ENCODE measurements at places on chromosomes 12 and 14.

GRCh38 chr14:55051165-55051422 lies 353 bp upstream of the MAPK1IP1L start:
- peak overlapping the region; percentile 98 for H3K4me3 ChIP-seq
- H3K27me3 ChIP-seq, result no peaks in the 10 kb centered on the region
- H3K4me1 ChIP-seq, result peaks cover 30% of the 10 kb centered on the region

DNA sequence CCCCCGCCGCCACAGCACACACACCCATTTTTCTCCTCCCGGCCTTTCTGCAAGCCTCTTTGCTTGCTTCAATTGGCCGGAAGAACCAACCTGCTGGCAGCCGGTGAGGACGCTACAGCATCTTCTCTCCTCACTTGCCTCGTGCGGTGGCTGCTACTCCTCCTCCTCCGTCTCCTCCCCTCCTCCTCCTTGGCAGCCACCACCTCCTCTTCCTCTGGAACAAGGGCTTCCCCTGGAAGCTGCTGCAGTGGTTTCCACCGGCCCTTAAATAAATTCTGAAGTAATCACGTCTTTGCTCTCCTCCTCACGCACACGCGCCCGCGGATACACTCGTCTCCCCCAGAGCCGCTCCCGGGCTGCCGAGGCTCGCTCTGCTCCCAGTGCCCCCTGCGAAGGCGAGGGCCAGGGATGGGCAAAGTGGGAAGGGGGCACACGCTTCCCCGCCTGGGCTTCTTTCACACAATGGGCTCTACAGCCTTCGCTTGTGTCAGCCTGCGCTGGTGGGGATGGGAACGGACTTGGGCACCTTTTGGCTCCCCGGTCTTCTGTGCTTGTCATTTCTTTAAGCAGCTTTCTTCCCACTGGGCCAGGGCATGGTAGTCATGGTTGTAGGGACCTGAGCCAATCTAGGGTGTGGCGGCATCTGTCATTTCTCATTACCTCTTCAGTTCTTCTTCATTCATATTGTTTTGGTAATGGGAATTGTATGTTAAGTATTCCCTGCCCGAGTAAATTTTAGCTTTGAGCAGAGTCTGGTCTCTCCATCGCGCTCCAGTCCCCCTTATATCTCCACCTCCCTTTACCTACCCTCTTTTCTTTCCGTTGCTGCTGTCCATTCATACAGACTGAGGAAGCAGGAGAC lies at the start of gene PPFIA2:
Gene PPFIA2, minus strand, starts transcription at position 161 of the 862 bp plus-strand sequence.
- DNase-seq, result no peak
- no peaks in the 10 kb centered on the region for H3K4me1 ChIP-seq
- peak within 1 kb of the TSS; percentile 91 for H3K4me3 ChIP-seq
- no peaks in the 10 kb centered on the region for H3K36me3 ChIP-seq
- peaks cover 51% of the 10 kb centered on the region for H3K27me3 ChIP-seq

DNA sequence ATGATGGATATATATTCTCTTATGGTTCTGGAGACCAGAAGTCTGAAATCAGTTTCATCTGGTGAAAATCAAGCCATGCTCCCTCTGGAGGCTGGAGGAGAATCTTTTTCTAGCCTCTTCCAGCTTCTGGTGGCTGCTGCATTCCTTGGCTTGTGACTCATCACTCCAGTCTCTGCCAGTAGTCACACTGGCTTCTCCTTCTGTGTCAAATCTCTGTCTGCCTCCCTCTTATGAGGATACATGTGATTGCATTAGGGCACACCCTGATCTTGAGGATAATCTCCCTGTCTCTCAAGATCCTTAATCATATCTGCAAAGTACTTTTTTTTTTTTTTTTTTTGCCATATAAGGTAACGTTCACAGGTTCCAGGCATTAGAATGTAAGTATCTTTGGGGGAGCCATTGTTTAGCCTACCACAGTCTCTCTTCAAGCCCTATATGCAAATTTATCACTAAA lies 17.7 kb downstream of the DNAL1 start:
- H3K27me3 ChIP-seq, result no peaks in the 10 kb centered on the region
- peaks cover 16% of the 10 kb centered on the region for H3K36me3 ChIP-seq
- H3K27ac ChIP-seq, result peak overlapping the region; percentile 35
- peaks cover 6% of the 10 kb centered on the region for H3K4me1 ChIP-seq
- no peak for DNase-seq

GRCh38 chr12:115190010-115190770 lies 506.2 kb upstream of the TBX3 start:
- no peak for DNase-seq
- H3K27ac ChIP-seq, result no peak overlapping the region
- H3K36me3 ChIP-seq, result no peaks in the 10 kb centered on the region
- no peaks in the 10 kb centered on the region for H3K27me3 ChIP-seq
- H3K4me3 ChIP-seq, result no peak overlapping the region

DNA sequence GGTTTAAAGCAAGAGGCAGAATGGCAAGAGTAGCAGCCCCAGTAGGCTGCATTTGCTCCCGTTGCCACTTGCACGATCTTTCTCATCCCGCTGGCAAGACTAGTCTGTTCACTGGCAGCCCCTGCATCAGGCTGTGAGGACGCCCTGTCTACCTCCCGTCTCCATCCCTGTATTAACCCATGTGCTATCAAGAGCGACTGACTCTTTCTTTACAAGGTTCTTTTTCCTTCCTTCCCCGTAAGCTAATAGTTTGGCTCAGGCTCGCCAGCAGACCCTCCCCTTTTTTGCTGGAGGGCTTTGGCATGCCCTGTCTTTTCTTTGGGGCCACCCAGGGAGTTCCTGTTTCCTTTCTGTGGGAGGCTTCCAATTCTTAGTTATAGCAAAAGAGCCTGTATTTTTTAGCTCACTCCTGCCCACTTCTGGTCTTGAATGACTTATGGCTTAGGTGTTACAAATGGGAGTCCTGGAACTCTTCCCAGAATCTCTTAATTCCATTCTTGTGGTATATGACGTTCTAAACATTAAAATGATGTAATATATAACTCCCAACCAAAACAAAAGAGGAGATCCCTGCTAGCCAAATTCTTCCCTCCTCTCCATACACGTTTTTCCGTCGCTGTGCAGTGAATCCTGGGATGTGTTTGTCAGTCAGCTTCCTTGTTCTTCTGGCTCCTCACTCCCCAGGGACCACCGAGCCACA lies 149.0 kb downstream of the PRKCH start:
- peak overlapping the region; percentile 63 for H3K27ac ChIP-seq
- no peaks in the 10 kb centered on the region for H3K27me3 ChIP-seq
- peaks cover 43% of the 10 kb centered on the region for H3K4me1 ChIP-seq
- peak overlapping the region; percentile 71 for H3K4me3 ChIP-seq
- peaks cover 2% of the 10 kb centered on the region for H3K36me3 ChIP-seq

GRCh38 chr12:20627001-20627588 lies 68.0 kb upstream of the SLCO1C1 start:
- H3K27me3 ChIP-seq, result no peaks in the 10 kb centered on the region
- no peaks in the 10 kb centered on the region for H3K4me1 ChIP-seq
- H3K4me3 ChIP-seq, result no peak overlapping the region
- no peak for DNase-seq
- peak overlapping the region; percentile 10 for H3K27ac ChIP-seq

DNA sequence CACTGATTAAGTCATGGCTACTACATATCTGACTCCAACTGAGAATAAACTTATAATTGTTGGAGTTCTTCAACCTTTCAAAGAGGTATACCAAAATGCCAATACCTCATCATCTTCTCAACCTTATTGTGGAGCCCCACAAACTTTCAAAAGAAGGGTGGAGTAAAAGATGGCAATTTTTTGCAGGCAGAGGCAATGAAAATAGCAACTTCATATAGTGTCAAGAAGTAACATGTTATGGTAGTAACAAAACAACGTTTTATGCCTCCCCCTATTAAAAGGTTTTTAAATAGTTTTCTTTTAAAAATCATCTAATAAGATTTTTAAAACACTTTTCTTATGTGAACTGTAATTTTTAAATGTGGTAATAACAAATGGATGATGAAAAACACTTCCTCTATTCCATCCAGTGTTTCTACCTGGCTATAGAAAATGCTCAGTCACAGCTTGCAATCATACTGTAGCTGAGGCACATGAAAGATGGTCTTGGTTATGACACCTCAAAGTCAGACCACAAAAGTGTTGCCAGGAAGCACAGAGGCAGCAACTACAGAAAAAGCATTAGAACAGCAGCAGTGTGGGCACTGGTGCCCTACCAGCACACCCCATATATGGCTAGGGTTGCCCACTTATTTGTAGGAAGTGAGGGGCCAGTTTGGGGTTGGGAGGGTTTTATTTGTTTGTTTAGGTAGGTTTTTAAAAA lies 7.0 kb downstream of the PPP1R12A start:
- H3K27me3 ChIP-seq, result no peaks in the 10 kb centered on the region
- peaks cover 19% of the 10 kb centered on the region for H3K4me1 ChIP-seq
- no peak for DNase-seq
- H3K4me3 ChIP-seq, result no peak overlapping the region
- H3K36me3 ChIP-seq, result peaks cover 5% of the 10 kb centered on the region

DNA sequence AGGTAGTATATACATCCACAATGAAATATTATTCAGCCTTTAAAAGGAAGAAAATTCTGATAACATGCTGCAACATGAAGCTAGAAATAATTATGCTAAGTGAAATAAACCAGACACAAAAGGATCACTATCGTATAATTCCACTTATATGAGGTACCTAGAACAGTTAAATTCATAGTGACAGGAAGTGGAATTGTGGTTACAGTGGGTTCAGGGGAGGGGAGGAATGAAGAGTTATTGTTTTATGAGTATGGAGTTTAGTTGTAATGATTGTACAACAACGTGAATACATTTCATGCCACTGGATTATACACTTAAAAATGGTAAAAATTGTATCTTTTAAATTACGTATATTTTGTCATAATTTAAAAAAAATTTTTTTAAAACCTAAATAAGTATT lies 21.0 kb downstream of the EEA1 start:
- no peak overlapping the region for H3K4me3 ChIP-seq
- no peak for DNase-seq
- H3K27me3 ChIP-seq, result no peaks in the 10 kb centered on the region
- peaks cover 4% of the 10 kb centered on the region for H3K4me1 ChIP-seq

DNA sequence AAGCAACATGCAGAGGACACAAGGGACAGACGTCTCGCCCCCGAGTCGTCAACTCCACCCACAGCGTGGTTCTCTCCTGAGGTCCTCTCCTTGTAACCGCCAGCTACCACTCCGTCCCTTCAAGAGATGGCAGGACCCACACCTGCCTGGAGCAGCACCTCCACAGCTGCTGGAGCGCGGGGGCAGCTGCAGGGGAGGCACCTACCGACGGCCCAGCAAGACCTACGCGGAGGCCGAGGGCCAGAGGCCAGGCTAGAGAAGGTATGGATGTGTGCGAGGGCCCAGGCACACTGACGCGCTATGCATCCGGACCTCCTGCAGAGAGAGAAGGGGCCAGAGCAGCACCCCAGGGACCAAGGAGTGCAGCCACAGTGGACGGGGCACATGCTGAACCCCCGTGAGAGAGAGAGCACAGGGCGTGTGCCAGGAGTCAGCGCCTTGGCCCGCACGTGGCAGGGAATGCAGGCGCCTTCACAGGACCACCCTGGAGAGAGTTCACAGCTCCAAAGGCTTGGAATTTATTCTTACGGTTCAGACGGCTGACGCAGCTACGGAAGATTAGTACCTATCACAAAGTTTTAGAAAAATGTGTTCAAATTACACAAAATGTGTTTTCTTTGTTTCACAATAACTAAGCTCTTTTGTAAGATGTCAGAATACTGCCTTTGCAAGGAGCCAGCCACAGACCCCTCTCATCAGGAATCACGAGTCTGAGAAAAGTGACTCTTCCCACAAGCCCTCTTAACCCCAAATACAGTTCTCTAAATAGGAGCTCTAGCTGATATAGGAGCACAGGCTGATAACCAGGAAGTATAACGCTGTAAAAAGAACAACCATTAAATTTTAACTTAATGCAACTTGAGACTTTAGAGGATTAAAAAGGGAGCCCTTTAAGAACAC lies 36.8 kb downstream of the CDC42BPB start:
- H3K27me3 ChIP-seq, result no peaks in the 10 kb centered on the region
- peaks cover 14% of the 10 kb centered on the region for H3K36me3 ChIP-seq
- no peak overlapping the region for H3K4me3 ChIP-seq
- H3K27ac ChIP-seq, result no peak overlapping the region

DNA sequence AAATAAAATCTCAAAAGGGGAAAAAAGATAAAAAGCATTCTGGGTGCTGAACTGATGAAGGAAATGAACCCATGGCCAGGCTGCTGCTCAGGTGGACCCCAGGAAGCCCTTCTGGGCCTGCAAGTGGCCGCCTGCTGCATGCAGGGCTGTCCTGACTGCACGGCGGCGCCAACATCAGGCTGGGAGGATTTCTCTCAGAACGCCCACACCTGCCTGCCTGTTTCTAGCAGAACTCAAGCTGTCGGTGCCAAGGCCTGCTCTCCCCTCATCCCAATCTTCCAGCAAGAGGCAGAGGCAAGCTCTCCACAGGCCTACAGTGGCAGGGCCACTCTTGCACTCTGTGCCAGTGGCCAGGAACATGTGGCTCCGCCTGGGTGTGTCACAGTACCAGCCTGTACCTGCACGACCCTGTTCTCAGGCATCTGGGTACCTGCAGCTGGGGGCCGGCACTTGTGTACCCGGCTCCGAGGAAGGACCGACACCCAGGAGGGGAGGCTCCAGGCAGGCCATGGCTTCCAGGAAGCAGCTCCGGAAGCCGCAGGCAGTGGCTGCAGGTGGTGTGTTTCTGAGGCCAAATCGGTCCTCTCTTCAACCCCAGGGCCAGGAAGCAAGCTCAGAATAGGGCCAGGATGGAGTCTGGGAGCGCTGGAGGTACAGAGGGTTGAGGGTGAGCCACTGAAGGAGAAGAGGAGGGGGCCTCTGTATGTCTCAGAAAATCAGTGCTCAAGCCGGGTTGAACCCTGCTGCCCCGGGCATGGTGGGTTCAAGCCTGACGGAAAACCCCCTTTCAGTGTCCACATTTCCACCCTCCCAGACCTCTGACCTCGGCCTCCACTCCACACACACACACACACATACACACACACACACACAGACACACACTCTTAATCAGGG lies 2.5 kb upstream of the INF2 start:
- no peak for DNase-seq
- peaks cover 24% of the 10 kb centered on the region for H3K4me1 ChIP-seq
- H3K4me3 ChIP-seq, result peak overlapping the region; percentile 39
- no peaks in the 10 kb centered on the region for H3K36me3 ChIP-seq
- H3K27me3 ChIP-seq, result no peaks in the 10 kb centered on the region
- no peak overlapping the region for H3K27ac ChIP-seq

DNA sequence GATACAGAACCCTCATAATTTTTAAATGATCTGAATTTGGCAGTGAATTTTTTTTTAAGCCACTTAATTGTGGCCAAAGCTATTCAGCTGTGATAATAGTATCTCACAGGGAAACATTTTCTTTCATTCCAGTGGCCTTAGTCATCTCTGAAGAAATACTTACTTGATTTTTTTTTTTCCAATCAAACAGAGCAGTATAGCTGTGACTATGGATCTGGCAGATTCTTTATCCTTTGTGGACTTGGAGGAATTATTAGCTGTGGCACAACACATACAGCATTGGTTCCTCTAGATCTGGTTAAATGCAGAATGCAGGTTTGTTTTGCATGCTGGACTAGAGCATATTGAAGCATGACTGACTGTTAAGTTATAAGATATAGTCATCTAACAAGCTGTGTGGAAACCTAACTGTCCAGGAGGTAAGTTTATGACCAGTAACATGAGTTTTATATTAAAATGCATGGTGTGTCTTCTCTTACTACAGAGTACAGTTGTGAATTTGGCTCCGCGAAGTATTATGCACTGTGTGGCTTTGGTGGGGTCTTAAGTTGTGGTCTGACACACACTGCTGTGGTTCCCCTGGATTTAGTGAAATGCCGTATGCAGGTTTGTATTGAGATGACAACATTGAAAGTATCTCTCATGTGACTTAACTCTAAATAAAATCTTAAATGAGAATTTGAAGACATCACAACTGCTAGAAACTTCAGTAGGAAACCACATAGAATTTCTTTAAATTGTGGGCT lies 1.9 kb downstream of the SLC25A3 start:
- peaks cover 30% of the 10 kb centered on the region for H3K36me3 ChIP-seq
- H3K27ac ChIP-seq, result peak overlapping the region; percentile 99
- H3K27me3 ChIP-seq, result no peaks in the 10 kb centered on the region
- H3K4me3 ChIP-seq, result peak overlapping the region; percentile 96
- peaks cover 15% of the 10 kb centered on the region for H3K4me1 ChIP-seq

All from type B pancreatic cell (in vitro differentiated cells).